ENCODE measurements at places on chromosomes 5 and 9.

GRCh38 chr5:100161868-100162267 is 373.3 kb upstream of the FAM174A start:
- no peak for DNase-seq

DNA sequence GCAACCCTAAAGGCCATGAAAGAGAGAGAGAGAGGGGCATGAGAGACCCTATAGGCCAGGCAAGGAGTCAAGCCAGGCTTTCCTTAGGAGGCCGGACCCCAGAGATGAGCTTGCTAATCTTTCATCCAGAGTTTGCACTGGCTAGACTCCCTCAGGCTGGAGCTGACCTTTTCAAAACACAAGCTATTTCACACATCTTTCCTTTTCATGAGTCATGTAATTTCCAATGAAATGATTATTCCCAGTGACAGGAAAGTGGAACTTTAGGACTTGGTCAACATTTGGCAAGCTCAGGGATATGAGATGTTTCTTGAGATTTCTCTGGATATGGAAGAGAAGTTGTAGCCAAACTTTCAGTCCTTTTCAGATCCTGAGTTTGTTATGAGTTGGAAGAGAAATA is 117.7 kb downstream of the TARS1 start:
- peak; percentile 46 for DNase-seq

DNA sequence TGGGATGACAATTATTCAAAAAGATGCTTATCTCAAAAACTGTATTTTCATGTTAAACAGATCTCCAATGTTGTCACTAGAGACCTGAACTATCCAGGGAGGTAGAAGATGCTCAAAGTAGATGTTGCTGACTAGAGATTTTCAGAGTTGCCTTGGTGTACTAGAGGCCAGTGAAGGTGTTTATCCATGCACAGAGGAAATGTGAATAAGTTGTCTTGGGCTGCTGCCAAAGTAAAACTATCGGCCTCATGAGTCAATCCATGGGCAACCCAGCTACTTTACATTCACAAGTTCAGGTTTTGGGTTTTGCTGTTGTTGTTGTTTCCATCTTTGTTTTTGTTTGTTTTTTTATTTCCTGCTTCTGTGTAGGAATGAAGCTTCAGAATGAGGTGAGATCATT is 141.1 kb upstream of the RANBP3L start:
- DNase-seq = no peak

- DNase-seq = no peak
These were observed 97.0 kb upstream of the FAM120A start for GRCh38 chr9:93354451-93354850.

GRCh38 chr9:117080765-117081390 is 334.0 kb downstream of the ASTN2 start:
- no peak for DNase-seq

DNA sequence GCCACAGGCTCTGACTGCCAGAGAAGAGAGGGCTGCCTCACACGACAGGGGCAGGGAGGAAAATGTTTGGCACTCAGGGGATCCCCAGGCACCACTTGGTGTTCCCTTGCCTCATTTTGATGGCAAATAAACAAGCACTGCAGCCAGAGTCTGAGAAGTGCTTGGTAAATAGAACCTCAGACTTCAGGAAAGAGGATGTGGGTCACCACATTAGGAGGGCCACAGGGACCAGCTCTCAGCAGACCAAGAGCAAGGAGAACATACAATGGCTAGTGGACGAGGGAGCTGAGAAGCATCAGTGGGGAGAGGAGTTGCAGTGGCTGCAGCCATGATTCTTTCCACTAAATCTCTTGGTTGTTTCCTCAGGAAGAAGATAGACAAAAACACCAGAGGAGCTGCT is 413.9 kb downstream of the GADD45G start:
- no peak for DNase-seq

GRCh38 chr5:145946112-145946861 is 9.9 kb downstream of the SH3RF2 start:
- peak; percentile 47 for DNase-seq

GRCh38 chr9:112443200-112443599 is 43.4 kb upstream of the KIAA1958 start:
- DNase-seq = peak; percentile 1

- no peak for DNase-seq
These were observed 130.1 kb downstream of the RPS23 start for GRCh38 chr5:82147860-82148573.

DNA sequence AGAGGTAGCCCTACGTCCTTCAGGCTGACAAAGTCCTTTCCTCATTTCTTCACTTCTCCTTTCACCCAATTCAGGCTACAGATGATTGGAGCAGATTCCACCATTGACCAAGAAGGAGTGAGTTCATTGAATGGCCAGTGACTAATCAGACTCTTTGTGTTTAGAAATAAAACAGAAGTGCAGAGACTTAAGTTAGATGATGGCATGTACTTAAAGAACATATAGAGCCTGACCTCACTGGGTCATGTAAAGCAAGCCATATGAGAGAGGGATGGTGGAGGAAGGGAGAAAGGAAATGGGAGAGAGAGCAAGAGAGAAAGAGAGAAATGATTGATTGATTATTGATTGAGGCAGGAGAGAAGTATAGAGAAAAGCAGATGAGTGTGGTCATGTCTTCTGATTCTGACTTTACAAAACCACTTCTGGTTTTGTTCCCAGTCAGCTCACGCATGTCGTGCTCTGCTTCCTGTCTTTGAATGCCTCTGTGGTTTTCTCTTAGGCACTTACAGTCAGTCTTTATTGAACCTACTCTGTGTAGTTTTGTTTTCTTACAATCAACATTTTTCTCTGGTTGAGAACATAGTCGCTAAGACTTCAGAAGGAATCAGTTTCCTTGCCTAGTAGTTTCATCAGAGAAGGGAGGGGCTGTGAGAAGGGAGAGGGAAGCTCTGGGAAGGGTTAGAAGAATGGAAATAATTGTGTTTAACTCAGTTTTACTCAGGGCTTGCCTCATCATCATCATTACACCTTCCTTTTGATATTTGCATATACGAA is 149.2 kb upstream of the KLF9 start:
- DNase-seq = peak; percentile 88

Measured in stromal cell of bone marrow (primary cell).